ENCODE measurements at places on chromosomes 2 and 18. TPM values are rescaled to one million over a fixed set of nuclear protein-coding genes. Genes with fewer than 3 reads are reported as not detected.

The ANKRD30BL gene
- not detected for total RNA-seq

The MYO7B gene
- total RNA-seq: 1.2 TPM

- no peak overlapping the region for H3K27ac ChIP-seq
- H3K4me1 ChIP-seq: peaks cover 17% of the 10 kb centered on the region
- H3K4me3 ChIP-seq: no peak overlapping the region
- no peaks in the 10 kb centered on the region for H3K27me3 ChIP-seq
Observed at GRCh38 chr2:130796290-130796689, 40.4 kb upstream of the ARHGEF4 start.

GRCh38 chr18:2970772-2971659, 41.9 kb downstream of the LPIN2 start:
- H3K27ac ChIP-seq: peak overlapping the region; percentile 77
- H3K36me3 ChIP-seq: no peaks in the 10 kb centered on the region
- no peaks in the 10 kb centered on the region for H3K27me3 ChIP-seq
- peak overlapping the region; percentile 17 for H3K4me3 ChIP-seq

The NEU2 gene
- total RNA-seq: not detected

- no peak overlapping the region for H3K4me3 ChIP-seq
- no peak overlapping the region for H3K27ac ChIP-seq
- H3K36me3 ChIP-seq: no peaks in the 10 kb centered on the region
- no peak for DNase-seq
- no peaks in the 10 kb centered on the region for H3K4me1 ChIP-seq
- H3K27me3 ChIP-seq: no peaks in the 10 kb centered on the region
Observed at GRCh38 chr2:101900375-101900774, 91.4 kb upstream of the IL1R2 start.

DNA sequence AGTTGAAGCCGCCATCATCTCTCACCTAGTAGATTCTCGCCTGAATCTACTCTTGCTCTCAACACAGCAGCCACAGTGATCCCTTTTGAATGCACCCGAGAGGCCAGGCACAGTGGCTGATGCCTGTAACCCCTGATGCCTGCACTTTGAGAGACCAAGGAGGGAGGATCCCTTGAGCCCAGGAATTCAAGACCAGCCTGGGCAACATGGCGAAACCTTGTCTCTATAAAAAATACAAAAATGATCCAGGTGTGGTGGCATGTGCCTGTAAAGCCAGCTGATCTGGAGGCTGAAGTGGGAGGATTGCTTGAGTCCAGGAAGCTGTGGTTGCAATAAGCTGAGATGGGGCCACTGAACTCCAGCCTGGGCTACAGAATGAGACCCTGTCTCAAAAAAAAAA, 60.3 kb upstream of the EML4 start:
- H3K36me3 ChIP-seq: no peaks in the 10 kb centered on the region
- peaks cover 24% of the 10 kb centered on the region for H3K4me1 ChIP-seq
- no peak overlapping the region for H3K27ac ChIP-seq
- no peaks in the 10 kb centered on the region for H3K27me3 ChIP-seq
- no peak for DNase-seq
- H3K4me3 ChIP-seq: no peak overlapping the region

- H3K27me3 ChIP-seq: no peaks in the 10 kb centered on the region
- H3K4me1 ChIP-seq: peaks cover 4% of the 10 kb centered on the region
- H3K27ac ChIP-seq: no peak overlapping the region
- no peak for DNase-seq
- H3K4me3 ChIP-seq: no peak overlapping the region
- H3K36me3 ChIP-seq: no peaks in the 10 kb centered on the region
Observed at GRCh38 chr2:207045531-207045930, 106.2 kb downstream of the CPO start.

- H3K36me3 ChIP-seq: no peaks in the 10 kb centered on the region
- H3K4me3 ChIP-seq: no peak overlapping the region
- no peak for DNase-seq
Observed at GRCh38 chr2:169664600-169664977, 29.6 kb downstream of the CFAP210 start.

The SGO2 gene
- total RNA-seq: 0.55 TPM

The GALNT14 gene
- 1.1 TPM for total RNA-seq

The METTL8 gene
- total RNA-seq: 15.4 TPM

- DNase-seq: no peak
- H3K27ac ChIP-seq: no peak overlapping the region
- no peaks in the 10 kb centered on the region for H3K36me3 ChIP-seq
- H3K4me3 ChIP-seq: no peak overlapping the region
Observed at GRCh38 chr2:43791035-43791765, 17.4 kb downstream of the DYNC2LI1 start.

DNA sequence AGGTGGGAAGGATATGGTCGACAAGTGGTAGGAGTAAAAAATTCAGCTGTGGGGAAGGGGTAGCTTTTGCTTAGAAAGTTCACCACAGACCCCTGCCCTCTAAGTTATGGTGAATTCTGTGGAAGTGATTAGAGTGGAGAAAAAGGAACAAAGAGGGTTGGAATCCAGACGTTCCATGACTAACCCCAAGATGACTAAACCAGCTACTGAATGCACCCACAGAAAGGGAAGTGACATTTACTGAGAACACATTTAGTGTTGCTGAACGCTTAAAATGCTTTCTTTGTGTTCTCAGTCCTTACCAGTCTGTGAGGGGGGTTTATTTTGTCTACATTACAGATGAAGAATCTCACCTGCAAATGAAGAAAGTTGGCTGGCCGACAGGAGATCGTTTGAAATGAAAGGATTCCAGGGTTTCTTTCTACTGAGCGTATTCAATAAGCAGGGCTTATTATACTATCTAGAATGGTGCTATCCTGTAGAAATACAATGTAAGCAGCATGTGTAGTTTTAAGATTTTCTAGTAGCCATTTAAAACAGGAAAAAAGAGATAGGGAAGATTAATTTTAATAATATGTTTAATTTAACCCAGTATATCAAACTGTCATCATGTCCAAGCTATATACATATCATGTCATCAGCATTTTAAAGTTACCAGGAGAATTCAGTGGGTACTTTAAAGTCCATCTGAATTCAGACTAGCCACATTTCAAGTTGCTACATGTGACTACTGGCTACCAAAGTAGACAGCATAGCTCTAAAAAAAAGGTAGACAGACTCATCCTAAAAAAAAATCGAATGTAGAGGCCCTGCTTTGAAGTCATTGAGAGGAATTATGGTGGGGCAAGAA, 60.1 kb downstream of the LIMS1 start:
- no peak overlapping the region for H3K4me3 ChIP-seq
- no peaks in the 10 kb centered on the region for H3K36me3 ChIP-seq
- peak overlapping the region; percentile 62 for H3K27ac ChIP-seq
- H3K27me3 ChIP-seq: no peaks in the 10 kb centered on the region

DNA sequence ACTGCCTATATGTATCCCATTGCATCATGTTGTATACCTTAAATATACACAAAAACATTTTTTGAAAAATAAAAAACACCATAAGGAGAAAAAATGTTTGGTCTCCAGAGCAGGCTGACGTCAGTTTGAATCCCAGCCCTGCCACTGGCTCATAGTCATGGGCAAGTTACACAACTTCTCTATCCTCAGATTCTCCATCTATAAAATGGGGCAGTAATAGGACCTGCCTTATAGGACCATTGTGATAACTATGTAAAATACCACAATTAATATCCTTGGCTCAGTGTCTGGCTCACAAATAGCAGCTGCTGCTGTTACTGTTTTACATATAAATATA, 135.6 kb downstream of the SMAD7 start:
- DNase-seq: no peak
- H3K4me3 ChIP-seq: no peak overlapping the region
- no peaks in the 10 kb centered on the region for H3K36me3 ChIP-seq
- H3K27ac ChIP-seq: no peak overlapping the region

DNA sequence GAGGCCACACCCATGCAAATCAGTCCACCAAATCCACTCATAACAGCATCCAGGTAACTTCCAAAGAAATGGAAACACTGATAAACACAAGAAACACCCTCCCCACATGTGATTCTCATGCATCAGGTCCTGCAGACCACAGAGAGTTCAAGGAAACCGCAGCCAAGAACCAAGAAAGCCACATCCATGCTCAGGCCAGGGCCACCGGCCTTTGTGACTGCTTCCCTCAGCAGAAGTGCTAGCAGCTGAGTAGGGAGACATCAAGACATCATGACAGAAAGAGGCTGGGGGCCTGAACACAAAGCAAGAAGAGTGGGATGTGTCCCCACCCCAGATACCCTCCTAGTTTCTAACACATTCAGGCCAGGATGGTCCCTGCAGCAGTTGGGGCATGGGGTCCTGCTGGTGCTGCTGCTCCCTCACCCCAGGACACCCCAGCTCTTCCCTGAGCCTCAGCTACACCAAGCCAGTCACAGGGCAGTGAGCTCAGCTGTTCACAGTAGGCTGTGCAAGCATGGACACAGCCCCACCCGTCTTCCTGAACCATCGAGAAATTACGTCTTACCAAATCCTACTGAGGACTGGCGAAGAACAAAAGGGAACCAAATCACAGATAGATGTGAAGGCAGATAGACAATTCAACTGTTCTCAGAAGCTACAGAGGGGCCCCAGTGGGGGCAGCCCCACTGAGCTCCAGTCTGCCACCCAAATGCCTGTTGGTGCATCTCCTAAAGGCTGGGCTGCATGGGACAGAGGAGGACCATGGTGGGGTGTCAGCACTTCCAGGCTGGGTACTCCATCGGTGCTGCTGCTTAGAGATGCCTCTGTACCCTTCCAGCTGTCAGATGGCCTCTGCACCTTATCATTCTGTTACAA, 60.9 kb downstream of the HDAC4 start:
- H3K27me3 ChIP-seq: no peaks in the 10 kb centered on the region
- H3K27ac ChIP-seq: no peak overlapping the region
- H3K4me1 ChIP-seq: peaks cover 26% of the 10 kb centered on the region
- DNase-seq: no peak

GRCh38 chr2:191656391-191656790, 21.5 kb upstream of the NABP1 start:
- H3K4me3 ChIP-seq: no peak overlapping the region
- H3K27me3 ChIP-seq: no peaks in the 10 kb centered on the region
- no peak overlapping the region for H3K27ac ChIP-seq
- no peaks in the 10 kb centered on the region for H3K4me1 ChIP-seq

Data from upper lobe of left lung (tissue), 6 donors.